Testis (tissue), 5 donors: ENCODE measurements at places on chromosomes 16 and 17. TPM values are rescaled to one million over a fixed set of nuclear protein-coding genes. Genes with fewer than 3 reads are reported as not detected.

EXOC3L1 gene
- polyA plus RNA-seq = 2.6 TPM

TBC1D3E gene
- polyA plus RNA-seq = 6.0 TPM

HS3ST4 gene
- 0.37 TPM for polyA plus RNA-seq

TNP2 gene
- polyA plus RNA-seq = 38.4 TPM

PDPR gene
- polyA plus RNA-seq = 28.6 TPM

CORO6 gene
- 6.3 TPM for polyA plus RNA-seq

FZD2 gene
- 6.1 TPM for polyA plus RNA-seq

TMC8 gene
- 5.6 TPM for polyA plus RNA-seq

MPP3 gene
- 5.9 TPM for polyA plus RNA-seq

TMEM132E gene
- 3.6 TPM for polyA plus RNA-seq

DNA sequence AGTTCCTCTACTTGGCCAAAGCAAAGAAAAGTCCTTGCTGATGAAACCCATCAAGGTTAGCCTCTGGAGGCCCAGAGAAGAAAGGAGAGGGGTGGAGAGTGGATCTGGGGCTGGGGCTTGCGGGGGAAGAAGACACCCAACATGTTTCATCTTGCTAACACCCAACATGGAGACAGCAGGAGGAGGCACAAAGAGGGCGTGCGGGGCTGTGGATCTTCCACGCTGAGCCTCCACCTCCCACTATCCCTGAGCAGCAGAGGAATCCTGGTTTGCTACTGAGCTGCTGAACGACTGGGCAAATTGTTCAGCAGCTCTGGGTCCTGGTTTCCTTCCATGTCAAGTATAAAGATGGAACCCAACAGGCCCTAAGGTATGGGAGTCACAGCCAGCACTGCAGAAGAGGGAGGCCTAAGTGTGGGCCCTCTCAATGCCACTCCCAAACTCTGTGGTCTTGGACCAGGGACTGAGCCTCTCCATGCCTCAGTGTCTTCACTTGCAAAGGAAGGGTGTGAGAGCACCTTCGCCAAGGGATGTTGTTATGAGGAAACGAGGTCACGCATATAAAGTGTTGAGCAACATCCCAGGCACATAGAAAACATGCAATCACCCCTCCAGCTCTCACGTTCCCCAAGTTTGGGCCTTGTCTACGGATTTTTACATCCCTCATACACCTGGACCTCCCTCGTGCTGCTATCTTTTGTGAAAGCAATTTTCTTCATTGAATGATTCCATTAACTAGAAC, 122.5 kb downstream of the XYLT1 start:
- peaks cover 21% of the 10 kb centered on the region for H3K4me1 ChIP-seq
- H3K36me3 ChIP-seq = no peaks in the 10 kb centered on the region
- no peak for DNase-seq

- no peaks in the 10 kb centered on the region for H3K27me3 ChIP-seq
- DNase-seq = no peak
- H3K4me1 ChIP-seq = peaks cover 8% of the 10 kb centered on the region
- H3K36me3 ChIP-seq = no peaks in the 10 kb centered on the region
- H3K27ac ChIP-seq = peak within 1 kb of the TSS; percentile 33
- peak within 1 kb of the TSS; percentile 43 for H3K4me3 ChIP-seq
Observed at GRCh38 chr17:7022781-7023571, at the start of gene BCL6B. Gene BCL6B (plus strand): TSS chr17:7023050. CDS start chr17:7023672, 622 bp downstream.

DNA sequence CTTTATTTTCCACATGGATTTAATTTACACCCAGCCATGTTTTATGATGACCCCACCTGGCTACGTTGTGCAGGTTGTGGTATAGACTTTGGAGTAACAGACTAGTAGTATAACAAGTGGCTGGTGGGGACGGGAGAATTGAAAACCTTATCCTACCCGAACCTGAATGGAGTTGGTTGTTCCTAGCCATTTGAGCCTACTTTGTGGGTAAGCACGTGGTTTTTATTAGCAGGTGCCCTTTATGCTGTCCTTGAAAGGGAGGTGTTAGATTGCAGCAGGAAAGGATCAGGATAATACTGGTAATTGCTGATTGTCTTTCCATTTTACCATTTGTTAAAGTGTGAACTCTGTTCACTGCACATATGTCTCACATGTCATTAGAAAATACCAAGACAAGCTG, 31.9 kb upstream of the PHAF1 start:
- H3K4me3 ChIP-seq = no peak overlapping the region
- H3K4me1 ChIP-seq = no peaks in the 10 kb centered on the region
- H3K36me3 ChIP-seq = no peaks in the 10 kb centered on the region
- H3K27ac ChIP-seq = no peak overlapping the region
- no peak for DNase-seq
- H3K27me3 ChIP-seq = no peaks in the 10 kb centered on the region

DNA sequence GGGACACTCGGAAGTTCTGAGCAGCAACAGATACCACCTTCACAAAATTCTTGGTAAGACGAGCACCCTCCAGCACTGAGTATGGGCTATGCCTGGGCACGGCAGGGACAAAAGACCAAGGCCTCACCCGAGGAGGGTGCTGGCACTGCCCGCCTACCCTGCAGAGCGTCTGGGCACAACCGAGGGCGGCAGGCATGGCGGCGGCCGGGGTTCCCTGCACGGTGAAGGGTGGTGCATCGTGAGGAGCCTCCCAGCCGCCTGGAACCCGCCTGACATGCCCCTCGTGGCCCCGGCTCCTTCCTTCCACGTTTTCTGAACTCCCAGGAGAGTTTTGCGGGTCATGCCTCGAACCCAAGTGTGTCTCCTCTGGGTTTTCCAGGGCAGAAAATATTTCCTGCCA, 18.9 kb downstream of the GALNS start:
- no peak overlapping the region for H3K4me3 ChIP-seq
- H3K27me3 ChIP-seq = no peaks in the 10 kb centered on the region

GRCh38 chr16:30660424-30661261, 2.4 kb downstream of the FBRS start:
- no peaks in the 10 kb centered on the region for H3K27me3 ChIP-seq
- no peaks in the 10 kb centered on the region for H3K36me3 ChIP-seq
- peak overlapping the region; percentile 99 for H3K27ac ChIP-seq
- DNase-seq = no peak

- H3K27ac ChIP-seq = no peak overlapping the region
- H3K27me3 ChIP-seq = no peaks in the 10 kb centered on the region
- no peak for DNase-seq
- no peaks in the 10 kb centered on the region for H3K4me1 ChIP-seq
- no peaks in the 10 kb centered on the region for H3K36me3 ChIP-seq
Observed at GRCh38 chr17:16243385-16243784, 26.4 kb downstream of the PIGL start.

GRCh38 chr17:67718325-67718941, 697 bp downstream of the NOL11 start:
- no peak for DNase-seq
- H3K27ac ChIP-seq = peak overlapping the region; percentile 65
- H3K36me3 ChIP-seq = no peaks in the 10 kb centered on the region
- peak overlapping the region; percentile 85 for H3K4me3 ChIP-seq
- no peaks in the 10 kb centered on the region for H3K27me3 ChIP-seq

DNA sequence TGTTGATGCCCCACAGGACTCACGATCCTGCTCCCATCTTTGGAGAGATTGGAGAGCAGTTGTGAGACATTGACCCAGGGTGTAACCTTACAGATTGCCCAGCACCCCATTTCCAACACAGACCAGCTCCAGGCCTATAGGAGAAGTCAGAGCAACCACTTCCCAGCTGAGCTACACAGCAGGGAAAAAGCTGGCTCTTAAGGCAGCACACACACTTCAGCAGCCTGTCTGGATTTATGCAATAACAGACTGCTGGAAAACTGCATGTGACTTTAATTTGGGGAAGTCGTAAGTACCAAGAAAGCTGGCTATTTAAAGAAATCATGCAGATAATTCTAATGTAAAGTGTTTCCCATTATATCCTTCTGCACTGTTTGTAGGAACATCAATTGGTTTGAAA, 30.8 kb downstream of the NOG start:
- H3K36me3 ChIP-seq = no peaks in the 10 kb centered on the region
- no peak for DNase-seq
- no peak overlapping the region for H3K4me3 ChIP-seq

GRCh38 chr16:65622151-65622550, 500.3 kb upstream of the CDH11 start:
- no peak for DNase-seq
- H3K4me3 ChIP-seq = no peak overlapping the region
- no peak overlapping the region for H3K27ac ChIP-seq
- H3K36me3 ChIP-seq = no peaks in the 10 kb centered on the region
- no peaks in the 10 kb centered on the region for H3K4me1 ChIP-seq

DNA sequence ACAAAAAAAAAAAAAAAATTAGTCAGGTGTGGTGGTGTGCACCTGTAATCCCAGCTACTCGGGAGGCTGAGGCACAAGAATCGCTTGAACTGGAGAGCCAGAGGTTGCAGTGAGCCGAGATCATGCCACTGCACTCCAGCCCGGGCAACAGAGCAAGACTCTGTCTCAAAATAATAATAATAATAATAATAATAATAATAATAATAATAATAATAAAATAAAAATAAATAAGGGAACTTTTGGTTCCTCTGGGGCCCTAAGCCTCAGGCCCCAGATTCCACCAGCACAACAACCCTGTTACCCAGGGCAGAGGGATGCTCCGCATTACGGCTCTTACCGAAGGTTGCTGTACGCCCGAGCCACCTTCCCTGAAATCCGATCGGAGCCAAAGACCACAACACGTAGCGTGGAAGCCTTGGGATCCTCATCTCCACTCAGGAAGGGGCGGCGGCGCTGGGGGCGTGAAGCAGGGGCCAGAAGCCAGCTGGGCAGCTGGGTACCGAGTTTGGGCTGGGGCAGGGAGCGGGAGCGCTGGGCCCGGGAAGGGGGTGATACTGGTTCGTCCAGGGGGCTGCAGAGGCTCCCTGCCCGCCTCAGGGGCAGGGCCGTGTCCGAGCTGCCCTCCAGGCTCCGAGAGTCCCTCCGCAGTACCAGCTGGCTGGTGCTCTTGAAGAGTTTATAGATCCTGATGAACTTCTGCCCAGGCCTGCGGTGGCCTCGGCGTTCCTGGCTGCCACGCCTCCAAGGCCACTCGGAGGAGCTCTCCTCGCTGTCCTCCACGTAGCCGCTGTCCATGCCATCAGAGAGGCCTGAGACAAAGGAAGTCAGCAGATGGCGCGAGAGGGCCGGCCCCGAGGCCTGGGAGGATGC, 20.6 kb upstream of the PIK3R6 start:
- no peak overlapping the region for H3K4me3 ChIP-seq
- H3K4me1 ChIP-seq = no peaks in the 10 kb centered on the region
- H3K27ac ChIP-seq = no peak overlapping the region
- no peaks in the 10 kb centered on the region for H3K36me3 ChIP-seq
- peak; percentile 87 for DNase-seq

GRCh38 chr17:8341456-8341855, 1.8 kb downstream of the ODF4 start:
- peaks cover 3% of the 10 kb centered on the region for H3K4me1 ChIP-seq
- no peaks in the 10 kb centered on the region for H3K27me3 ChIP-seq
- H3K4me3 ChIP-seq = no peak overlapping the region
- H3K36me3 ChIP-seq = no peaks in the 10 kb centered on the region
- no peak overlapping the region for H3K27ac ChIP-seq
- DNase-seq = no peak

DNA sequence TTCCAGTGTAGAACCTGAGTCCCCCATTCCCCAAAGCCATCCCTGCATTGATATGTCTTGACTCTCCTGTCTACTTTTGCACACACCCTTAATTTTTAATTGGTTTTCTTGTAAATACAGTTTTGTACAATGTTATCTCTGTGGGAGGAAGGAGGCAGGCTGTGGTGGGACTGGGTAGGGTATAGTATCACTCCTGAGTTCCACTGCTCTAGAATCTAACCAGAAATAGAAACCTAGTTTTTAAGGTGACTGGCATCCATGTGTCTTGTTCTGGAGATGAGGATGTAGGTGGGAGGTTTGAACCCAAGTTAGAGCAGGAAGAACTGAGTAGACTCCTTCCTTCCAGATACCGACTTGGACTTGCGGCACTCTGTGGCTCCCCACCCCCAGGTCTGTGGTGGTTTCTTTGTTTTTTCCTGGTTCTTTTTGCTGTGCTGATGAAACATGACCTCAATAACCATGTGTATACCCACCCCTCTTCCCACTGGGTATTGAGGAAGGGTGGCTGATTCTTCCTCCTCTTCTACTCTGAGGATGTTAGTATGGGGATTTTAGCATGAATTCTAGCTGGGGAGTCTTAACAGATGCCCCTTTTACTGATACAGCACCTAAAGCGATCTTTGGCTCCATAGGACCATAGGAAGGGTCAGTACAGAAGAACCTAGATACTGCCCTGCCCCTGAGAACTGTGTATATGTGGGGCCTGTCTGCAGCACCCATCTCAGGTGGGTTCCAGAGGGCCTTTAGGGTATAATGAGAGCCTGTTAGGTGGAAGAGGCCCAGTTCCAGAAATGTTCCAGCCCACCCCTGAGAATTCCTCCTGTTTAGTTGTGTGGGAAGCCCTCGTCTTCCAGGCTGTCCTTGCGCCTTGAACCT, 48.7 kb downstream of the SF3B3 start:
- peak overlapping the region; percentile 33 for H3K27ac ChIP-seq
- H3K27me3 ChIP-seq = no peaks in the 10 kb centered on the region
- H3K36me3 ChIP-seq = no peaks in the 10 kb centered on the region
- DNase-seq = no peak
- H3K4me1 ChIP-seq = peaks cover 23% of the 10 kb centered on the region
- no peak overlapping the region for H3K4me3 ChIP-seq

DNA sequence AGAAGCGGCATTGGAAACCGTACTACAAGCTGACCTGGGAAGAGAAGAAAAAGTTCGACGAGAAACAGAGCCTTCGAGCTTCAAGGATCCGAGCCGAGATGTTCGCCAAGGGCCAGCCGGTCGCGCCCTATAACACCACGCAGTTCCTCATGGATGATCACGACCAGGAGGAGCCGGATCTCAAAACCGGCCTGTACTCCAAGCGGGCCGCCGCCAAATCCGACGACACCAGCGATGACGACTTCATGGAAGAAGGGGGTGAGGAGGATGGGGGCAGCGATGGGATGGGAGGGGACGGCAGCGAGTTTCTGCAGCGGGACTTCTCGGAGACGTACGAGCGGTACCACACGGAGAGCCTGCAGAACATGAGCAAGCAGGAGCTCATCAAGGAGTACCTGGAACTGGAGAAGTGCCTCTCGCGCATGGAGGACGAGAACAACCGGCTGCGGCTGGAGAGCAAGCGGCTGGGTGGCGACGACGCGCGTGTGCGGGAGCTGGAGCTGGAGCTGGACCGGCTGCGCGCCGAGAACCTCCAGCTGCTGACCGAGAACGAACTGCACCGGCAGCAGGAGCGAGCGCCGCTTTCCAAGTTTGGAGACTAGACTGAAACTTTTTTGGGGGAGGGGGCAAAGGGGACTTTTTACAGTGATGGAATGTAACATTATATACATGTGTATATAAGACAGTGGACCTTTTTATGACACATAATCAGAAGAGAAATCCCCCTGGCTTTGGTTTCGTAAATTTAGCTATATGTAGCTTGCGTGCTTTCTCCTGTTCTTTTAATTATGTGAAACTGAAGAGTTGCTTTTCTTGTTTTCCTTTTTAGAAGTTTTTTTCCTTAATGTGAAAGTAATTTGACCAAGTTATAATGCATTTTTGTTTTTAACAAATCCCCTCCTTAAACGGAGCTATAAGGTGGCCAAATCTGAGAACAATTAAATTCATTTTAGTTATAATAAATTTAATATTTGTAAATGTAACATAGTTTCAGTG, 1.7 kb downstream of the HEXIM1 start:
- peak overlapping the region; percentile 96 for H3K27ac ChIP-seq
- DNase-seq = peak; percentile 74
- no peaks in the 10 kb centered on the region for H3K27me3 ChIP-seq
- H3K4me3 ChIP-seq = peak overlapping the region; percentile 91
- no peaks in the 10 kb centered on the region for H3K36me3 ChIP-seq
- H3K4me1 ChIP-seq = peaks cover 21% of the 10 kb centered on the region
